NCI-H526 (cell line): ENCODE measurements at places on chromosomes 5 and 9.

DNA sequence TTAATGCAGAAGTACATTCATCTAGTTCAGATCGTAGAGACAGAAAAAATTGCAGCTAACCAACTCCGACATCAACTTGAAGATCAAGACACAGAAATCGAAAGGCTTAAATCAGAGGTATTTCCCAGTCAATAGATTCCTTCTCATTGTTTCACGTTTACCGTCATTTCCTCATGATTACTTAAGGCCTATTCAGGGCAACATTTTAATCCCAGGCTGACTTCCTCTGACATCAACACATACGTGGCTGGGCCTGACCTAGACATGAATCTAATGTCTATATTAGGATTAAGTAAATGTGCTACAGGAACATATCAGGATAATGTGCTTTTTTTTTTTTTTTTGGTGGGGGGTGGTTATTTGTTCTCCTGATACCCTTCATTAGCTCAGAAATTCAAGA lies 107.9 kb downstream of the RASGRF2 start:
- DNase-seq: no peak

DNA sequence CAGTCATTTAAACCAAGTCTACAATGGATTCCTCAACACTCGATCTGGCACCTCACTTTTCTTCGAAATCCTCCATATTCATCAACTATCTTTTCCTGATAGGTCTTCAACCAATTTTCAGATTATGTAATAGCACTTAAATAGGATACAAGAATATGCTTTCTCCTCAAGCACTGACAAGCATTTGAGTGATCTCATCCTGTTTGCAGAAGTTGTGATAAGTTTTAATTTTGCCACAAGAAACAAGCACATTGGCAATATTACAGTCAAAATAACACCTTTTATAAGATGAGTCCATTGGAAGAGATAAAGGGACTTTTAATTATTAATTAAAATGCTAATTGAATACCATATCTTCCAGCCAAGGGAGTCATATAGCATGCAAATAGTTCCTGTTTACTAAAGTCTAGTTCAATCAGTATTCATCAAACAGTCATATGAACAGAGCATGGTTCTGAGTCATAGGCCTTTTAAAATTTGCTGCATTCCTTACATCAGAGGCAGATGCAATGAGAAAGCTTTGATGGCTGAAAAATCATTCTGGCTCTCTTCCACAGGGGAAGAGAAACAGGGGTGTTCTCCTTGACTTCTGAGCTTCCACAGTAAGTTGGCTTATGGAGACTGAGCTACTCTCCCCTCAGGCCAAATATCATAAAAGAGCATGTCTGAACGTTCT lies 32.7 kb upstream of the ZCCHC9 start:
- no peak for DNase-seq

DNA sequence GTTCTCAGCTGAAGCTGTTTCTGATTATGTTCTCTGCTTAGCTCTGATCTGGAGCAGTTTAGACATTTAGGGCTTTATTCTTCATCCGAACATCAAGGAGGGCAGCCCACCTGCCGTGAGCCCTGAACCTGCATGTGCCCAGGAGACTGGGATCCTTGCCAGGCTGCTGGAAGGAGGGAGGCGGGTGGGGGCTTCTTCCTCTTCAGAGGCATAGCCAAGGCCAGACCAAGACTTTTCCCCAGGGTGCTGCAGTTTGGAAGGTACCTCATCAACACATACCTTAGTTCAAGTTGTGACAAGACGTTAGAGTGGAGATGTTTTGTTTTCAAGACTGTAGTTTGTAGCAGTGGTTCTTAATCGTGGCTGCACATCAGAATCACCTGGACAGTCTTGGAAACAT lies 64.9 kb downstream of the RALGPS1 start:
- no peak for DNase-seq

GRCh38 chr5:1030801-1031271 lies 22.2 kb downstream of the NKD2 start:
- no peak for DNase-seq

GRCh38 chr9:135487281-135488012 lies 7.9 kb downstream of the PPP1R26 start:
- no peak for DNase-seq

DNA sequence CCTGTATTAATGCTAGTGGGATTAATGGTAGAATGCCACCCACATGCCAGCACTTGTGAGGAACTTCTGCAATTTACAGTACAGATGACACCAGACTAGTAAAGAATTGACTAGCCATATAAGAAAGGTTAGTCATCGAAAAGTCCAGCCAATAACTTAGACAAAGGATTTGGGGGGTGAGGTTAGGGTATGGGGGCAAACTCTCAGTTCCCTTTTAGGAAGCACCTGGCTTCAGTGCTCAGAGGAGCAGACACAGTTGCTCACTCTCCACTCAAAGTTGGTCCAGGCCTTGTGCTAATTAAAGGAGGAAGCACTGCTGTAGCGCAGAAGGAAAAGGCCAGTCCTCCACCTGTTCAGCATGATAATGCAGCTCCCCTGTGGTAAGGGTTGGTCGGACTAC lies 25.2 kb downstream of the TGFBR1 start:
- DNase-seq: no peak
